Colonic mucosa (tissue), 4 donors: ENCODE measurements at places on chromosomes 5 and 9. TPM values are rescaled to one million over a fixed set of nuclear protein-coding genes. Genes with fewer than 3 reads are reported as not detected.

DNA sequence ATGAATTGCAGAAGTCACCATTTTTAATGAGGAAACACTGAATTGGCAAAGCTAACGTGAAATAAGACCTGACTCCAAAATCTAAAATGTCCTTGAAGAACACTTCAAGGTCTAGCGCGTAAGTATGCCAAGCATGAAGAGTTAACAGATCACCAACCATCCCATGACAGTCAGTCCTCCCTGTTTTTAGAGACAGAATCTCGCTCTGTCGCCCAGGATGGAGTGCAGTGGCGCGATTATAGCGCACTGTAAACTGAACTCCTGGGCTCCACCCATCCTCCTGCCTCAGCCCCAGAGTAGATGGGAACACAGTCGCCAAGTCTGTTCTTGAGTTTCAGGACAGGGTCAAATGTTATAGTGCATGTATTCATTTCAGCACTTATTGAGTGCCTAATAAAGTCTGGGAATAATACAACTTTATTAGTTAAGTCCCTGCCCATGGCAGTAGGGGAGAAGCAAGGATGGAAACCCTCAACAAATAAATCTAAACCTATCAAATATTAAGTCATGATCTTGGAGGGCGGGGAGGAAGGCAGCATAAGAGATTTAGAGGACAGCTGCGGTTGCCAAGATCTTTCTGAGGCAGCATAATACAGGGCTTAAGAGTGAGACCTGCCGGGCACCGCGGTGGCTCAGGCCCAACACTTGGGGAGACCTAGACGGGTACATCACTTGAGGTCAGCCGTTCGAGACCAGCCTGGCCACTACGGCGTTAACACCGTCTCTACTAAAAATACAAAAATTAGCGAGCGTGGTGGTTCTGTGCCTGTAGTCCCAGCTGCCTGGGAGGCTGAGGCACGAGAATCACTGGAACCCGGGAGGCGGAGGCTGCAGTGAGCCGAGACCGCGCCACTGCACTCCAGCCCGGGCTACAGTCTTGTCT lies 1.1 kb downstream of the ATPSCKMT start:
- DNase-seq: no peak

- DNase-seq: no peak
Measured at GRCh38 chr9:107944387-107944786, 454.8 kb upstream of the KLF4 start.

- no peak for DNase-seq
Measured at GRCh38 chr5:39427229-39427628, 2.4 kb upstream of the DAB2 start.

DRD1 gene
- total RNA-seq: 0.10 TPM

GRCh38 chr5:16737620-16738364 lies 121.0 kb upstream of the RETREG1 start:
- DNase-seq: peak; percentile 72

- no peak for DNase-seq
Measured at GRCh38 chr9:105854783-105855724, 160.7 kb downstream of the TMEM38B start.

GRCh38 chr5:143987751-143988560 lies 176.0 kb downstream of the HMHB1 start:
- no peak for DNase-seq

DNA sequence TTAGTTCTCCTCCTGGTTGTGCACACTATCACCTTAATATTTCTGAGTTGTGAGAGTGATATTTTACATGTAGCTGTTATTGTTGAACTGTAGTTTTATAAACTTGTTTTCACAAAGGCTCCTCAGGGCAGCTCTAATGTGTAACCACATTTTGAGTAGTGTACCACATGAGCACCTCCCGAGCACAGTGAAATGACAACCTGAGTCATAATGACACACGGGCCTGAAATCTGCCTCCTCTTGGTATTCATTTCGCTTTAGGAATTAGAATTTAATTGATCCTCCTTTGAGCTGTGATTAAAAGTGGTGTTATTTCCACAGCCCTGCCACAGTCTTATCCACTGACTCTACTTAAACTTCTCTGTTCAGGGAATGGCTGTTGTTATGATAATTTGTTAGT lies 7.9 kb downstream of the MTRR start:
- no peak for DNase-seq

SPINK5 gene
- total RNA-seq: 25.6 TPM

GRCh38 chr9:92631452-92632343 lies 38.2 kb downstream of the IPPK start:
- DNase-seq: no peak

DNA sequence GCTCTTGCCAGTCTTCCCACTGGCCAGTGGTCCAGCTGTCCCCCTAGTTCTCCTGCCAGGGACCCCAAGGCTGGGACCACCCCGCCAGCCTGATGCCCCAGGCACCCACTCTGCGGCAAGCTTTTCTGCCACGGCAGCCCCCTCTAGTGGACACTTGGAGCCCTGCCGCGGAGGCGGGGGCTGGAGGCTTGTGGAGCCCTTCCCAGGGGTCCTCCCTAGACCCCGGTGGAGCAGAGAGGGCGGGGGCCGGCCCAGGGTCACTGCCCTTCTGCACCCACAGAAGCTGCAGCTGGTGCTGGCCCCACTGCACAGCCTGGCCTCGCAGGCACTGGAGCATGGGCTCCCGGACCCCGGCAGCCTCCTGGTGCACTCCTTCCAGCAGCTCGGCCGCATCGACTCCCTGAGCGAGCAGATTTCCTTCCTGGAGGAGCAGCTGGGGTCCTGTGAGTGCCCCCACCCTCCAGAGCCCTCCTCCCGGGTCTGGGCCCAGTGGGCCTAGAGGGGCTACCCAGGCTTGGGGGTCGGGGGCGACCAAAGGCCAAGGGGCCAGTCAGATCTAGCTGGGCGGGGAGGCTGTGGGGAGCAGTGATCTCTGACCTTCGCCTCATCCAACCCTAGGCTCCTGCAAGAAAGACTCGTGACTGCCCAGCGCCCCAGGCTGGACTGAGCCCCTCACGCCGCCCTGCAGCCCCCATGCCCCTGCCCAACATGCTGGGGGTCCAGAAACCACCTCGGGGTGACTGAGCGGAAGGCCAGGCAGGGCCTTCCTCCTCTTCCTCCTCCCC lies 9.1 kb downstream of the EGFL7 start:
- no peak for DNase-seq

- no peak for DNase-seq
Measured at GRCh38 chr9:113665064-113665463, 201.5 kb downstream of the RGS3 start.

SLC4A9 gene
- not detected for total RNA-seq

- no peak for DNase-seq
Measured at GRCh38 chr5:57306359-57306758, 132.5 kb downstream of the GPBP1 start.

FOXD4L4 gene
- total RNA-seq: 0.30 TPM

DNA sequence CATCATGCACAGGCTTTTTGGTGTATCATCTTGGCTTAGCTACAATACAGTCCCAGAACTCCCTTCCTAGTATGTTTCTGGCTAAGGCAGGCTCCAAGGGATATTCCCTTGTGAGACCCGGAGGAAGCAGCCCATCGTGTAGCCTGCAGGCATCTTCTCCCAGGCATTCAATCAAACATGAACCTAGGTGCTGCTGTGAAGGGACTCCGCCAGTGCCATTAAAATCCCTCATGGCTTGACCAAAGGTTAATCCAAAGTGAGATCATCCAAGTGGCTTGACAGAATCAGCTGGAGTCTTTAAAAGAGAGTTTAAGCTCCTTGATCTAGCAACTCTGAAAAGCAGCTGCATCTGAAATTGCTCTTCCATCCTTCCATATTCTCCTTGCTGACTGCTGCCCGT lies 333.9 kb downstream of the DIRAS2 start:
- DNase-seq: peak; percentile 23

GRCh38 chr9:131727184-131727759 lies 12.6 kb downstream of the RAPGEF1 start:
- DNase-seq: no peak

DNA sequence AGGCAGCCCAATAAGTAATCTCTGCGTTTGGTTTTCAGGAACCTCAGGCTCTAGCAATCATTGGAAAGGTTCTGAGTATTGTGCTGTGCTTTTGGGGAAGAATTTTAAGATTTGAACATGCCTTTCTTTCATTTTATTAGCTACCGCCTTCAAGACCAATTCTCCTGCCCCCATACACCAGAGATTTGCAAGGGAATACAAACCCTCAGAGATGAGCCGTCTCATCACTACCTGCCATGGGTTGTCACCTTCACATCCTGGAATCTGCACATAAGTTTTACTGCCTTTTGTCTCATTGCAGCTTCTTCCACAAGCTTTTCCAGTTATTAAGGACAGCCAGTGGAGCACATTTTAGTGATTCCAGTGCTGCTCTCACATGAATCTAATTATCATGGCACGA lies 11.7 kb upstream of the TMED7 start:
- no peak for DNase-seq

- no peak for DNase-seq
Measured at GRCh38 chr5:52893105-52893504, 96.0 kb upstream of the ITGA2 start.

DNA sequence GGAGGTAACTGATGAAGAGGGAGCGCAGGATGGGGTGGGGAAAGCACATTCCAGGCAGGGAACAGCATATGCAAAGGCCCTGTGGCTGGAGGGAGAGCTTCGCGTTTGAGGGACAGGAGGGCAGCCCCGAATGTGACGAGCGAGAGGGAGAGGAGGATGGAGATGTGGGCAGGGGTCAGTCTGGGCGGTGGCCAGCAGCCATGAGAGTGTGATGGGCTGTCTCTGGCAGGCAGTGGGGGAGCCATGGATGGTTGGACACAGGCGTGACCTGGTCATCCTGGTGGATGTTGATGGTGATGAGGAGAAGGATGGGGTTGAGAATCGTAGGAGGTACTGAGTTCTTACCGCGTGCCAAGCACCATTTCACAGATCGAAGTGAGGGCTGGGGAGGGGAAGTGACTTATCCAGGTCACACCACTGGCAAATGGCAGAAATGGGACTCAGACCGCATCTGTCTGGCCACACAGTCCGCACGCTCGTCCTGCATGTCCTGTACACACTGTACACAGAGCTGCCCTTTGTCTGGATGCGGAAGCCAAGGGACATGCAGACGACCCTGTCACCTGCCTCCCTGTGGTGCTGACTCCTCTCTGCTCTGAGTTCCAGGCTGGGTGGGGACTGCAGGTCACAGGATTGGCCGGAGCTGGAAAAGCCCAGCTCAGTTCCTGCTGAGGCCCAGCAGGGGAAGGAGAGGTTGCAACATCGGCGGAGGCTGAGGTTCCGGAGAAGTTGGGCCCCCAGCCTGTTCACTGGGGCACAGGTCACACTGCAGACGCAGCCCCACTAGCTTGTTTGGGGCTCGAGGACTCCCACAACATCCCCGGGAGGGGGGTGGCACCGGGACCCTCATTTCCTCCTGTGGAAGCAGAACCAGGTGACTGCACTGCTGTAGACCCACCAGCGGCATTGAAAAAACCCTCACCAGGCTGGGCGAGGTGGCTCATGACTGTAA lies 165.6 kb upstream of the IER5L start:
- DNase-seq: peak; percentile 45

- DNase-seq: peak; percentile 63
Measured at GRCh38 chr5:14728459-14728938, 64.0 kb downstream of the OTULIN start.

RETREG1 gene
- total RNA-seq: 49.9 TPM

- peak; percentile 29 for DNase-seq
Measured at GRCh38 chr5:129906177-129906887, 2.1 kb downstream of the CHSY3 start.

DNA sequence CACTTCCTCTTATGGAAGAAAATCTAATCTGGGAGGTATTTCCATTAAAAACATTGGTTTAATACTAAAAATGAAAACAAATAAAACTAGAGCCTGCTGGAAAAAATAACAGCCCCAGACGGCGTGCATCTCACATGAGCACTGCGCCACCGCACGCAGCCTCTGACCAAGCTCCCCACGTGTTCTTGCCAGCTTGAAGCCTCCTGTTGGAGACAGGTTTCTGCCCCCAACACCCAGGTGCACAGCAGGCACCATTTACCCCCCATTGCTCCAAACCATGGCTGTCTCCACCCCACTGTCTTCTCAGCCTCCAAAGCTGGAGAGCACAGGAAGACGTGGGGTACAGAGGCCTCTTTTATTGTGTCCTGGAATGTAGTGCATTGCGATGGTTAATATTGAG lies 10.7 kb upstream of the COL5A1 start:
- DNase-seq: no peak

GRCh38 chr5:72509401-72509800 lies 2.2 kb upstream of the ZNF366 start:
- no peak for DNase-seq

DNA sequence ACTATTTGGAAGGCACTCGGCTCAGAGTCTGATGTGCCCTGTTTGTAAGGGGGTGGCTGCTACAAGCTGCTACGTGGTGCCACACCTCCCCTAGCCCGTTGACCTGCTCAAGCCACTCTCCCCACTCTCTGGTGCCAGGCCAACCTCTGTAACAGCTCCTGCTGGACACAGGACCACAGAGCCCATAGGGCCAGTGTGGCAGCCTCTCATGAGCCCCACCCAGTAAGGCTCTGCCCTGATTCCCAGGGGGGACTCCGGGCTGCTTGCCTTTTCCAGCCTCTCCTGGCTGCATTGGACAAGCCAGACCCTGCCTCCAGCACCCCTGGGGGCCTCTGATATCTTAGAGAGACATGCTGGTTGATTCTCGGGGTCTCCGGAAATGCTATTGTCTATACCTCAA lies 53.3 kb upstream of the ANGPTL2 start:
- DNase-seq: no peak

DNA sequence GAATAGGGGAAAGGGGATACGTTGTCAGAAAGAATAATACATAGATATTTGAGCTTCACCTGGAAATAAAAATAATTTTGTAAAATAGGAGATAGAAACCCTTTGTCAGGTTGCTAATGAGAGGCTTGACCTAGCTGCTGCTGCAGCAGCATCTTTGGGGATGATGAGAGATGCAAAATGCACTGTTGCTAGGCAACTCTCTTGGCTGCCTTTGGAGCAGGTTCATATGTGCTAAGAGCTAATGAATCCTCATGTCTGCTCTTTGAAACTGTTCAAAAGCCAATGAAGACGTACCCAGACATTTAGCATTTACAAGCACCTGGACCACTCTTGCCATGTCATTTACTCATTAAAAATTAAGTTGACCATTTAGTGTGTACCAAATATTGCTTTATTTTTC lies 121.7 kb downstream of the FOCAD start:
- no peak for DNase-seq

GRCh38 chr5:59371525-59372127 lies 521.9 kb downstream of the PDE4D start:
- DNase-seq: no peak

- no peak for DNase-seq
Measured at GRCh38 chr9:20264896-20265295, 357.4 kb downstream of the MLLT3 start.

- DNase-seq: no peak
Measured at GRCh38 chr5:156259618-156260017, 67.3 kb upstream of the SGCD start.

GRCh38 chr9:120490888-120491595 lies 88.9 kb downstream of the CDK5RAP2 start:
- DNase-seq: no peak

- DNase-seq: no peak
Measured at GRCh38 chr9:113158446-113158845, 7.6 kb downstream of the SLC31A2 start.

TMEM232 gene
- 2.1 TPM for total RNA-seq

- no peak for DNase-seq
Measured at GRCh38 chr5:158811921-158812320, 287.8 kb downstream of the EBF1 start.

PCDHB5 gene
- total RNA-seq: 0.66 TPM

GRCh38 chr5:81393783-81394718 lies at the start of gene ACOT12:
ACOT12 (minus strand) TSS chr5:81394134; CDS start chr5:81394114, 20 bp downstream.
- DNase-seq: no peak
